ENCODE measurements at places on chromosomes 5 and 9. TPM values are rescaled to one million over a fixed set of nuclear protein-coding genes. Genes with fewer than 3 reads are reported as not detected.

DNA sequence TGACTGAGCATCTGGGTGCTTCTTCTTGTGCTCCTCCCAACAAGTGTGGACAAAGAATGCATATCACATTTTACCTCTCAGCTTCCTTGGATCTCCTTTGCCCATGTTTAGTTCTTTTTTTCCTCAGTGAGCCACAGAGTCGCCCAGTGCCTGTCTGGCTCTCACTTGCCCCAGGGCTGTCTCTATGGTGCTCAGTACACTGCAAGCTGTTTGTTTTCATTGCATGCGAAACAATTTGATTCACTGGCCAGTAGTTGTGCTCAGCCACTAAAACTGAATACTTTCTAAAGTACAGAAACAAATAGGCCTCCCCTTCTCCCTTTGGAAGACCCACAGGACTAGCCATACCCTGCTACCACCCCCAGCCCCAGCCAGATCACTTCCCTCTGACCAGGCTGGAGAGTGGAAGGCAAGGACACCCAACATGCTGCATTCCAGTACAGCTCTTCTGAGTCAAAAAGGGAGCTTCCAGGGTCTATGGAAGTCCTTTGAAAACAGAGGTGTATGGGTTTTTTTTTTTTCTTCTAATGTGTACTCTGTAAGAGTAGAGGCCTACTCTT is 3.8 kb downstream of the LHFPL2 start:
- DNase-seq = no peak

DNA sequence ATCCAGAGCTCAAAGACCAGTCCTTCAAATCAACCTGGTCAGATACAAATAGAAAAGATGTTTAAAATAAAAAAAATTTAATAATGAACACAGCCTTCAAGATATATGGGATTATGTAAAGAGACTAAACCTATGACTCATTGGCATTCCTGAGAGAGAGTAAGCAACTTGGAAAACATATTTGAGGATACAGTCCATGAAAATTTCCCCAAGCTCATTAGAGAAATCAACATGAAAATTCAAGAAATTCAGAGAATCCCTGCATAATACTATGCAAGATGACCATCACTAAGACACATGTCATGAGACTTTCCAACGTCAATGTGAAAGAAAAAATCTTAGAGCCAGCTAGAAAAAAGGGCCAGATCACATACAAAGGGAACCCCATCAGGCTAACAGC is 512.9 kb upstream of the PTGER4 start:
- no peak for DNase-seq

GRCh38 chr5:158212237-158212636 is 353.3 kb upstream of the CLINT1 start:
- DNase-seq = no peak

TCF7 gene
- not detected for total RNA-seq
